GF-D8 (cell line): ENCODE measurements at places on chromosomes 3 and 15.
A peak's percentile ranks its signal among the peaks of the same experiment; 100 is the strongest.

DNA sequence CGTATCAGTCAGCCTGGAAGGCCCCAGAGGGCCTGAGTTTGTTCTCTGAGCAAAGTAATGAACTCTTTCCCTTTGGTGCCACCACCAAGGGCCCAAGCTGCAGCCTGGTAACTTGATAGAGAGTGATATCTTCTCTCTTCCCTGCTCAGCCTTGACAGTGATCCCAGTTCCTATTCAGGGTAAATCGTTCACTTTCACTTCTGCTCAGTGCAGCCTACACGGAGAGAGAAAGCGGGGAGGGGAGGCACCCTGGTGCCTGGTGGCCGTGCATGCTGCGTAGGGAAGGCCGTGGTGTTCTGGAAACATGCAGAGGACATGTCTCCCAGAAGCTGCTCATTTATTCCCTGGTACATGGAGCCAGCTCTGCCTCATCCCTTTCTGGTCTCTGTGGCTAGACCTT lies 54.9 kb downstream of the KIF9 start:
- DNase-seq = no peak

- DNase-seq = no peak
Observed at GRCh38 chr15:80800067-80800466, 20.9 kb downstream of the CEMIP start.

DNA sequence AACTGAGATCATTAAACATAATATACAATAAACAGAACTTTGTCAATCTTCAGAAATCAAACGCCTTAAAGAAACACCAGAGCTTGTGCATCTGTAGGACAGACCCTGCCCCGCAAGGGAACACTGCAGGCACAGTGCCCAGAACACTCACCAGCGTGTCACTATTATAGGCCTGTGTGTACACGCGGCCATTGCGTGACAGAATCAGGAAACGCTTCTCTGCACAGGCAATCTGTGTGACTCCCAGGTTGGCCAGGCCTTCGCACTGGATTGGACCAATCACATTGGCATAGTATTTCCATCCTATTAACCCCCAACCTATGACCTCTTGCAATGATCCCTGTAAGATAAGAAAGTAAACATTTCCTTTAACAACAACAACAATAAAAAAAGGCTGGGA lies 52.9 kb downstream of the HERC2 start:
- no peak for DNase-seq

DNA sequence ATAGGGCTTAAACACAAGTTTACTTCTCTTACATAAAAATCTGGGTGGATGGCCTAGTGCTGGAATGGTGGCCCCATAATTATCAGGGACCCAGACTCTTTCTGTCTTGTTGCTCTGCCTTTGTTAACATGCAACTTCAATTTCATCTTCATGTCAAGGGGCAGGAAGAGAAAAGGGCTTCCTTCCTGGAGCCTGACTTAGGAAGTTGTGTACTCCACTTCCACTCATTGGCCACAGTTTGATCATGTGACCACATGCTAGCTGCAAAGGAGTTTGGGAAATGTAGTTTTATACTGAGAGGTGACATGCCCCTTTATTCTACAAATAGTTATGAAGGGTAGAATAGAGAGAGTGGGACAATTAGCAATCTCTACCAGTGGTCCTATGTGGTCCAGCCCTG lies 39.3 kb downstream of the RHCG start:
- no peak for DNase-seq

GRCh38 chr3:160006282-160007163 lies 17.9 kb downstream of the IL12A start:
- DNase-seq = peak; percentile 9

- DNase-seq = no peak
Observed at GRCh38 chr15:33864360-33865075, 103.8 kb upstream of the CHRM5 start.

- DNase-seq = no peak
Observed at GRCh38 chr15:66098022-66098363, 155.6 kb downstream of the MEGF11 start.

- DNase-seq = no peak
Observed at GRCh38 chr15:61084944-61085367, 144.1 kb downstream of the RORA start.

GRCh38 chr3:115072265-115073021 lies 74.6 kb downstream of the ZBTB20 start:
- no peak for DNase-seq

GRCh38 chr3:69648126-69648525 lies 91.1 kb upstream of the MITF start:
- no peak for DNase-seq

DNA sequence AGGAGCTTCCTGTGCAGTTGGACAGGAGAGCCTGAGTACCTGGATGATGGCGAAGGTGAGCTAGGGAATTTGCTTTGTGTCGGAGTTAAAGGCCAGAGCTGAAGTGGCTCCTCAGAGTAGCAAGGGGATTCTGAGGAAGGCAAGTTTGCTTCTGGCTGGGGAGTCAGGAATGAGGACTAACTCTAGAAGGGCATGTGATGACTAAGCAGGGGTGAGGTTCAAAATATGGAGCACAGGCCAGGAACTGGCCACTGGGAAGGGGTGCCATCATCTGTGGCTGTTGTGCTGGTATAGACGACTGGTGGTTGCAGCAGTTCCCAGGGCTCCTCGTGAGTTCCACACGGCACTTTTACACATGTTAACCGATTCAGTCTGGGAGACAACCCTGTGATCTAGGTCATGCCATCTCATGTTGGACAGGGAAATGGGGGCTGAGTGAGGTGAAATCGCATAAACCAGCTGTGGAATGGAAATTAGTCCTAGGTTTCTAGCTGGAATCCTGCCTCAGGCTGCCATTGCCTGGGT lies 100.8 kb downstream of the EEFSEC start:
- no peak for DNase-seq

DNA sequence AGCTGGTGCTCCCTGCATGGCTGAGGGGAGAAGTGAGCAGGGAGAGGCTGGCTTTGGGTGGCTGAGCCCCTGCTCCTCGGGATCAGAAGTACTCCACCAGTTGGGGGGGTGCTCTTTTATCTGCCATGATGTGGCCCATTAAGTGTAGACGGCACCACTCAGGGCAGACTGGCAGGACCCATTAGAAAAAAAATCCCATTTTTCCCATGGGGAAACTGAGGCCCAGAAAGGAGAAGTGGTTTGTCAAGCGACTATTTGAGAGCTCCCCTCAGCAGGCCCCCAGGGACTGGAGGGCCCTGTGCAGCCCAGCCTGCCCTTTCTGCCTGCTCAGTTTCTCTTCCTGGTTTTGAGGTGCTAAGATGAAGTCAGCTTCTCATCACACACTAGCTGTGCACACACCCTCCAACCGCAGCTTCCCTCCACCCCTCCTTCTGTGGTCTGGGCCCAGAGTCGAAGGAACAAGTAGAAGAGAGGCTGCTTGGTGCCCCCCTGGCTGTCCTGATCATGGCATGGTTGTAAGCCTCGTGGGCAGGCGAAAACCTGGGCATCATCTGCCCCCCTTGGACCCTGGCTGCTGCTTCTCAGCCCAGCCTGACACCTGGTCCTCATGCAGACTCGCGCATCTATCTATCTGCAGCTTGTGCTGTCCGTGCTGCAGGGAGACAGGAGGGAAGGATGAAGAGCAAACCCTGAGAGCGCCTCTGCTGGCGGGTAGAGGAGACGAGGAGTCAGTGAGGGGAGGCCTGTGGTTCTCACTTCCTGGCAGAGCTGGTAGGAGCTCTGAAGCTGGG lies 5.6 kb downstream of the CSK start:
- peak; percentile 96 for DNase-seq

DNA sequence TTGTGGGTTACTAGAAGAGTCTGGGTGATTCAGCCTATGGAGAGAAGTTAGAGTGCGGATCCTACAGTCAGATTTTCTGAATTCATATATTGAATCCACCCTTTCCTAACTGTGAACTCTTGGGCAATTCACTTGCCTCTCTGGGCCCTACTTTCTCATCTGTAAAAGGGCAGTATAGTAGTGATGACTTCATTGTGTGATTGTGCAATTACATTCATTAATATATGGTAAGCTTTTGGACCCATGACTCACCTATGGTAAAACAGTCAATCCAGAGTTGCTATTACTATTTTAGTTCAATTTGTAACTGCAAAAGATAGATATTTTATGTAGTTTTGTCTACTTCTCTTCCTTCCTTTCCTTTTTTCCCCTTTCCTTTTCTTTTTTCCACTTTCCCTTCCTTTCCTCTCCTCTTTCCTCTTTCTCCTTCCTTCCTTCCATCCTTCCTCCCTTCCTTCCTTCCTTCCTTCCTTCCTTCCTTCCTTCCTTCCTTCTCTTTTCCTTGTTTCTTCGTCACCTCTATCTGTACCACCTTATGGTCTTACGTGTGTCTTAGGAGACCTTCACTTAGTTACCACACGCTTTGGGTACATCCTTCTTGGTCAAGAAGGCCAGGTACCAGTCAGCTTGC lies 37.0 kb downstream of the GMNC start:
- DNase-seq = no peak

DNA sequence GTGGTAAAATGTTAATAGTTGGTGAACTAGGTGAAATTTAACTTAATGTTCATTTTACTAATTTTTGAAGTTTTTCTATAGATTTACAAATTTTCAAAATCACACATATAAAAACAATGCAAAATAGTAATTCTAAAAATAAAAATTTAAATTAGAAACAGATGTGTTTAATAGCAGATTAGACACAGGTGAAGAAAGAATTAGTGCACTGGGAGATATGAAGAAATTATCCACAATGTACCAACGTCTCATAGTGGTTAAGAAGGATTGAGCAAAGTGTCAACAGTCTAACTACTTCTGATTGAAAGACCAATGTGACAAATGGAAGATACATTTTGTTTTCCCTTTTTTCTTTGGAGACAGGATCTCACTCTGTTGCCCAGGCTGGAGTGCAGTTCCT lies 26.5 kb downstream of the SPG11 start:
- DNase-seq = no peak

GRCh38 chr3:94544131-94544789 lies 481.4 kb downstream of the NSUN3 start:
- DNase-seq = no peak

DNA sequence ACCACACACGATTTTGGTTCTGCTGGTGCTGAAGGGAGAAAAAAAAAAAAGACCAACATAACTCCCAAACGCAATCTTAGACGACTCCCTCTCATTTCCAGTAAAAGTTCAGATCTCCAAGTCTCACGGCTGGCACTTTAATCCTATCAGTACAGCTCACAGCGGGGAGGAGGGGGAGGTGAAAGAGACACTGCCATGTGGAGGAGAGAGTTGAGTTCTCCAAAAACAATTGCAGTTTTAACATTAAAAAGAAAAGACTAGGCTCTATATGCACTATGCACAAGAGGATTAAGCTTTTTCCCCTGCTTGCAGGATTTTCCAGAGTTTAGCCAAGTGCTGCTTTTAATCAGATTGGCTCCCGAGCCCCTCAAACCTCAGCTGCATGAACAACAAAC lies 16.8 kb downstream of the BMF start:
- no peak for DNase-seq

- DNase-seq = no peak
Observed at GRCh38 chr15:57592836-57593420, 1.2 kb downstream of the MYZAP start.

GRCh38 chr3:119810018-119810435 lies 28.1 kb downstream of the NR1I2 start:
- DNase-seq = peak; percentile 29

GRCh38 chr3:173796890-173797289 lies 399.3 kb downstream of the NLGN1 start:
- no peak for DNase-seq

GRCh38 chr3:159604151-159604581 lies 384.5 kb upstream of the IL12A start:
- no peak for DNase-seq

GRCh38 chr3:139310474-139310933 lies 33.3 kb upstream of the MRPS22 start:
- DNase-seq = no peak

GRCh38 chr3:150317469-150317868 lies 90.6 kb upstream of the TSC22D2 start:
- DNase-seq = no peak

GRCh38 chr3:129764090-129764489 lies 129.4 kb downstream of the TMCC1 start:
- DNase-seq = no peak

DNA sequence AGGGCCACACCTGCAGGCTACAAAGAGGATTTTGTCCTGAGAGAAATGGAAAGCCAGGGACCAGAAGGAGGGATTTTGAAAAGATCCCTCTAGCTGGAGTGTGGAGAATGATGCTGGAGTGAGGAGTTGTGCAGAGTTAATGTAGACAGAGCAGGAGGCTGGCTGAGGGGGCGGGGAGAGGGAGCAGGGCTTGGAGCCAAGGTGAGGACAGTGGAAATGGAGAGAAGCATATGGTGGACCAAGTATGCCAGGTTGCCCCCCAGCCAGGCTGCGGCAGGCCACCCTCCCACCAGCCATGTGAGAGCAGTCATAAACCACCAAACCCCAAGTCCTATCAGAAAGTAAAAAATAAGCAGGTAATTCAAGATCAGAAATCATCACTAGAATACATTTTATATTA lies 14.7 kb downstream of the RARRES1 start:
- no peak for DNase-seq

DNA sequence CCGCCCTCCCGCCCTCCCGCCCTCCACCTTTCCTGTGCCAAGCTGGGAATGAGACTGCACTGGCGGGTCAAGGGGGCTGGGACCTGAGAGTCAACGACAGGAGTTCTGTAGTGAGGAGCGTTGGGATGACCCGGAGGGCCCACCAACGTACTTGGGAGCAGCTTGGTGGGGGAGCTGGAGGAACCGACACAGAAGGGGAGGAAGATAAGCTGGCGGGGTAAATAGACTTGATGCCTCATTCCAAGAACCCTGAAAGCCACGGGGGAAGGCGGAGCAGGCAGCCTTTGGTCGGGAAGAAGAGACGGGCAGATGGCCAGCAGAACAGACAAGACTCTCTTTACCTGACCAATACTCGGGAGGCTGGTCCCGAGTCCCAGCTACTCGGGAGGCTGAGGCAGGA lies 277 bp downstream of the FMN1 start:
- no peak for DNase-seq

GRCh38 chr15:76185716-76186115 lies 125.6 kb downstream of the ETFA start:
- DNase-seq = no peak

DNA sequence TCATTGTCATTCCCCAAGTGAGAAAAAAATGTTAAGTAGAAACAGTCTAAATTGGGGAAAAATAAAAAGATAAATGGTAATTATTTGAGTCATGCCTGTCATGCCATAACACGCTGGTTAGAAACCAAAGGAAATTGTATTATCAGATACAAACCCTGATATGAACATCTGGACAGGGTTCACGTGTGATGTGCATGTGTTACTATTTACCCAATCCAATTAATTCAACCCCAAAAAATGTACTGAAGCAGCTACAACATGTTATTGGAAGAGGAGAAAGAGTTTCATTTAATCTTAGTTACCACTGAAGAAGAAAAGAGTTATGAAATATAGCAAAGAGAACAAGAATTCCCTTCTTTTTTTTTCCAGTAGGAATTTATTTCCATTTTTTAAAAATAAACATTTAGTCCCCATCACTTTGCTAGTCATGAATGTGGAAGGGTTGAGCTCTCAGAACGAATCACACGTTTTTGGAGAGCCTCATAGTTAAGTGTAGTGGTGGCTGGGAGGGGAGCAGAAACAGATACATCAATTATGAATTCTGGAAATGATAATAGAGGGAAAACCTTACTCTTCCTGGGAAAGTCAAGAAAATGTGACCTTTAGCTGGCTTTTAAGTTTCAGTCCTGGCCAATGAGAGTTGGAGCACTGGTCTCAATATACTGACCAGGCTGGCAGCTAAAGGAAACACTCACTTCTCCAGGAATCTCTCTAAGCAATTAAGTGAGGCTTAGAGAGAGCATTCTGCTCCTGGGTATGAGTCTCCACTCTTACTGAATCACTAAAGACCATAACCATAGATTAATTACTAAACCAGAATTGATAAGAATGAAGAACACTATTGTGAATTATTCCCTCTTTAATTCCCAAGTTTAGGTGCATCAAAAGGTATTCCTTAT lies 796.5 kb downstream of the GRM7 start:
- no peak for DNase-seq

GRCh38 chr15:93617443-93617842 lies 528.4 kb upstream of the RGMA start:
- DNase-seq = no peak
